ENCODE measurements at places on chromosomes 4 and X. TPM values are rescaled to one million over a fixed set of nuclear protein-coding genes. Genes with fewer than 3 reads are reported as not detected.

DNA sequence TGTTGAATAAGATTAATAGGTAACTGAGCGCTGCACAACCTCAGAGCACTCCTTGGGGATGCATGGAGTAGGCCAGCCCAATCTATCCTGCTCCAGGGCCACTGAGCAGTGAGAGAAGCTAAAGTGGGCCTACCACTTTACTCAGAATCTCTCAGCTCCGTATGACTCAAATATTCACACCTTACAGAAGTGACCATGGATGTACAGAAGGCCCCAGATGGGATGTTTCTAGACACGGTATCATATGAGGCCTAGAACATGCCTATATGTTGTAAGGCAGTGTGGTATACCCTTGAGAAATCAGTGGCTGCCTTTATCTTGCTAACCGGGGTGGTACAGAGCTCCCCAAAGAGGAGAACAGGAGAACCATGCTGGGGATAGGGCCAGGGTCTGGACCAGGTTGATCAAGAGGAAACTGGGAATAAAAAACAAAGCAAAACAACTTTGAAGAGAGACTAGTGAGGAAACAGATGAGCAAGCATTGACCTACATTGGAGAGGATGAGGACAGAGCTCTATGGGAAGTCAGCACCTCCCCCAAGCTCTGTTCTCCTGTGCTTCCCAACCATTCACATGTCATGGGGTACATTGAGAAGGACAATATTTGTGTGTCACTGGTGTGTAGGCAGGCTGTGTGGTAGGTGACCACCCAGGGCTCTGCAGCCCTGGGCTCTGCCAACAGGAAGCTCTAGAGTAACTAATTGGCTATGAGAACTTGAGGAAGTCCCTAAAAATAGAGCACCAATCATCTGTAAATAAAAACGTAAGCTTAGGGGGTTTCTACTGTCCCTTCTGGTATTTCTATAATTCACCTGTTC, 31.4 kb downstream of the HOPX start:
- DNase-seq, result no peak

GRCh38 chr4:29390921-29391320, 1329.2 kb upstream of the PCDH7 start:
- DNase-seq, result no peak

CACNA1F gene
- 1.2 TPM for total RNA-seq

ZCCHC18 gene
- total RNA-seq, result 9.2 TPM

DNA sequence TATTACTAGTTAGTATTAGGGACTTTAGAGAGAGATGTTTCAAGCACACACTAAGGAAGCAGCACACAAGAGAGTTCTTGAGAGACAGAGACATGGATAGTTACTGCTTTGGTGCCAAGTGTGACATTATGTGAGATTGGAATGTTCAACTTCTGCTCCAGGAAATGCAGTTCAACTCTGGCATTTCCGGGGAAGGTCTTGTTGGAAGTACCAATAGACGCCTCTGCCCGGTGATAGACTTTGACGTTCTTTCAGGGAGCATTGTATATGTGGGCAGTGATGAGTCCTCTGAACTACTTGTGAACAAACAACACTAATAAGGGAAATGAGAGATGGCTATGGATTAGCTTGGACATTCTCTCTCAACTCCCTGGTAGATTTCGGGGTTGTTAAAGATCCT, 638.1 kb upstream of the BOD1L1 start:
- DNase-seq, result no peak

GRCh38 chr4:161546902-161547301, 616.9 kb downstream of the FSTL5 start:
- no peak for DNase-seq

DNA sequence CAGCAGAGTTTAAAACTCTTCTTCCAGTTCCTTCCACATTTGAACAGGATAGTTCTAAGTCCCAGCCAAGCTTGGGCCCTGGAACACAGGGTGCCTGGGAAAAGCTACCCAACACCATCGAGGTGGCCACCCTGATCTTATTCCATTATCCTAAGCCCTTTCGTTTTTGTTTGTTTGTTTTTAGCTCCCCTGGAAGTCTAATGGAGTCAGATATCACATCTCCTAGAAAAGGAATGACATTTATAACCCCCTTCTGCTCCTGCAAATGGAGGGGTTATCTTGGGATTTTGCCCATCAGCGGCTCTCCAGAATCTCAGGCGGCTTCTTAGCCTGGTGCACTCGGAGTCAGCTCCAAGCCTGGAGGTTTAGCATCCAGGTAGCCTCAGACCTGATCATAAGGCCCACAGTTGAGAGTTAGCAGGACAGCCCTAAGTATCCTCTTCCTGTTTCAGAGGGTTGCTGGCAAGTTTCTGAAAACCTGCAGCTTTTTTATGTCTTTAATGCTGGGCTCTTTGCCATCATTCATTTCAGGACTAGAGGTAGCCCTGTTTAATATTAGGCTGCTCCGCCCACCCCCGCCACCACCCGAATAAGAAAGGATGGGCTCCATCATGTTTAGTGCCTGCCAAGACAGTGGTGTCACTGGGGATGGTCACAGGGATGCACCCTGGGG, 230.0 kb upstream of the LNX1 start:
- DNase-seq, result no peak

PLS3 gene
- total RNA-seq, result 0.15 TPM

GRCh38 chrX:111869639-111870034, 6.3 kb upstream of the TRPC5OS start:
- no peak for DNase-seq

- no peak for DNase-seq
Observed at GRCh38 chr4:92128676-92129075, 175.1 kb upstream of the GRID2 start.

DNA sequence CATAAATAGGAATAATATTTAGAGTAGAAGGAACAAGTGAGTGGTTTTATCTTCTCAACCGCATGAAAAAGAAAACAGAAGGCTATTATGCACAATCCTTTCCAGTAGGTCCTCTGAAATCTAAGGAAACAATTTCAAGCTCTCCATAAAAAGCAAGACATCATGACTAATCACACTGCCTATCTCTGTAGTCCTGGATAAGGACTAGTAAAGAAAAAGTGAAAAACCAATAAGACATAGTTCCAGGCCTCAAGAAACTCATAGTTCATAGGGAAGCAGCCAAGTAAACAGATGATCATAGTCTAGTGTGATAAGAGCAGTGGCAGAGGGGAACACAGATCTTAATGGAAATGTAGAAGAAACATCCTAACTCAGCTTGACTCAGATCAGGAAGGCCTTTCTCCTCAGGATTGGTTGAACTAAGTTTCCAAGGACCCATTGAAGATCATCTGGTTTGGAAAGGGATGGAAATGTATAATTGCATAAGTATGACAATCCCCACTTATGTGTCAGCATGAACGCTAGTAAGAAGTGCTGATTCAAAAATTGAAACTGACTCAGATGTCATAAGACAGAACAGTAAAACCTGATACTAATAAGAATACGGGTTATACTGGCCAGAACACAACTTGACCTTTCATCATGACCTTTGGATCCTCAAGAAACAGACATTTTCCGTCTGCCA, 155.3 kb downstream of the GRIA3 start:
- no peak for DNase-seq

DNA sequence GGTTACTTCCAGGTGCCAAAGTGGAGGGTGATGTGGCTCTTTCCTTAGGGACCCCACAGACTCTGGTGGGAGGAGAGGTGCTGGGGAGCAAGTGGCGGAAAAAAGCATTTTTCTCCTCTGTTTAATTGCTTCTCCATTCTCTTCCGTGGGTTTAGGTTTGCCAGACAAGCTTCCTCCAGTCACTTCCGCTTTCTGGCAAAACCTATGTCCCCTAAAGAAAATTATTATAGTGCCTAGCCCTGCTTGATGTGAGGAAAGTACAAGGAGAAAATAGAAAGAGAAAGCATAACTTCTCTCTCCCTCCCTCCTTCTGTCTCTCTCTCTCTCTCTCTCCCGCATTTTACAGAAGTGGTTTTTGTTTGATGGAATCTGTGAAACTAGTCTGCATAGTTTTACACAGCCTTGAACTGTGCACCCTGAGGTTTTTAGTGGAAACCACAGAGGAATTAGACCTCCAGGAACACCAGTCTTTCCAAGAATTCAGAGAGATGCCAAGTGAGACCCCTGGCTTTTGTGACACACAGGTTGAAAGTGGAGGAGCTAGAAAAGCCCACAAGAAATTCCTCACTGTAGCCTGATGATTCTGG, 231.1 kb upstream of the ANXA3 start:
- no peak for DNase-seq

DNA sequence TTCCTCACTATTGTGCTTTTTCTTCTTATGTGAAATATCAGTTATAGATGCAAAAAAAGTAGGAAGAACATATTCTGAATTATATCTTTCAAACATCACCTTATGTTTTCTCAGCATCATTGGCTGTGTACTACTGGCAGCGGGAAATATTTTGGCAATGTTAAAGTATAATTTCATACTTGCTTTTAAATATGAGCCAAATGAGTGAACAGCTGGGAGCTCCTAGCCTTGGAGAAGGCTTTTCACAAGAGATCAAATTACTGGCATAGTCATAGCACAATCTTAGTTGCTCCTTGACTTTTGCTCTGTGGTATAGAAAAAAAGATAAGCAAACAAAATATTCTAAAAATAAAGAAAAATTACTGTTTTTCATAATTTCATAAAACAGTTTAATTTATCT, 1575.8 kb upstream of the PABPC4L start:
- no peak for DNase-seq

GRCh38 chr4:156781852-156782251, 189.7 kb downstream of the PDGFC start:
- no peak for DNase-seq

DNA sequence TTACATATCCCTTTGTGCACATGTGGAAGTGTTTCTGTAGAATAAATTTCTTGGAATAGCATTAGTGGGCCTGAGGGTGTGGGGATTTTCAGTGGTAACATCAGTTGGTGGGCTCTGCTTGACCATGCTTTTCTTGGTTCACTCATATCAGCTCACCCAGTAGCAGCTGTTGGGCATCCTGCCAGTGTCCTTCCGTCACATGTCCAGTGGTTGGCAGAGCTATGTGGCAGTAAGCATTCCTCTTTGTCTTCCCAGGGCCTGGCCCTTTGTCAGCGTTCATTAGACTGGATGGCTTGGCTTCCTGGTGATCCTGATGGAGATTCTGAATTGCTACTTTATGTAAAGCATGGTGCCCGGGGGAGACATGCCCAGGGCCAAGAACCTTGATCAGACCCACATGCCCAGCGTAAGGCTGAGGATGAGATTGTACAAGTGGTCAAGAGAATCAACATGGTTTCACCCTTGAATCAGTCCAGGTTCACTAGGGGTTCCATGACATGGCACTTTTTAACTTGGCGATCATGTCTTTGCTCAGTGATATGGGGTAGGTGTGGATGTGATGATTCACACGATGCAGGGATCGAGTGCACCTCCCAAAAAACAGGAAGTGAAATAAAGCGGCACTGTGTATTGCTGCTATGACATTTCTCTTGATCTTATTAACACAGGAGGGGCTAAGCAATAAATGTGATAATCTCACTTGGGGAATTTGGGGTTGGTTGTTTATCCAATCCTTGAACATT, 72.1 kb upstream of the IGFBP7 start:
- DNase-seq, result no peak

- no peak for DNase-seq
Observed at GRCh38 chrX:69117876-69118526, 47.3 kb downstream of the PJA1 start.

Data from CD4-positive, alpha-beta memory T cell (primary cell).